Head of caudate nucleus (tissue), 42 donors: ENCODE measurements at places on chromosomes 13 and 19.

DNA sequence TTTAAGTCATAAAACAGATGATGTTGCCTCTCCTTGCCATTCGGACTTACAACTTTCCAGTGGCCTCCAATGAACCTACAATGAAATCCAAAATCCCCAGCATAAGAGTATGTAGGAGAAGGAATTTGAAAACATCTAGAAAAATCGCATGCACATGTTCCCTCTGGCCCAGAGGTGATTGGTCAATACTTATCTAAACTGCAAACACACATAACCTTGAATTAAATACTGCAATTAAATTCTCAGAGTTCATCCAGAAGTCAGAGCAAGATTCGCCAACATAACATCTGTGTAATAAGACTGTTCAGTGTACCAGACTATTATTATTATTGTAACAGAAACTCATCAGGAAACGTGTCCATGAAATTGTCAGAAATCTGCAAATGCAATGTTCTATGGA is 82.2 kb upstream of the USP29 start:
- DNase-seq, result no peak

GRCh38 chr19:34041925-34042521 is 130.3 kb upstream of the LSM14A start:
- peak; percentile 87 for DNase-seq

DNA sequence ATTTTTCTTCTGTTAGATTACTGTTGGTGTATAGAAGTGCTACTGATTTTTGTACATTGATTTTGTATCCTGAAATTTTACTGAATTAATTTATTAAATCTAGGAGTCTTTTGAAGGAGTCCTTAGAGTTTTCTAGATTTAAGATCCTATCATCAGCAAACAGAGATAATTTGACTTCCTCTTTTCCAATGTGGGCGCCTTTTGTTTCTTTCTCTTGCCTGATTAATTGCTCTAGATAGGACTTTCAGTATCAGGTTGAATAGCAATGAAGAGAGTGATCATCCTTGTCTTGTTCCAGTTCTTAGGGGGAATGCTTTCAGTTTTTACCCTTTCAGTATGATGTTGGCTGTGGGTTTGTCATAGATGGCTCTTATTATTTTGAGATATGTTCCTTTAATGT is 5.6 kb upstream of the CD33 start:
- no peak for DNase-seq

- no peak for DNase-seq
These were observed 33.9 kb upstream of the MIR17HG start for GRCh38 chr13:91313581-91313980.

DNA sequence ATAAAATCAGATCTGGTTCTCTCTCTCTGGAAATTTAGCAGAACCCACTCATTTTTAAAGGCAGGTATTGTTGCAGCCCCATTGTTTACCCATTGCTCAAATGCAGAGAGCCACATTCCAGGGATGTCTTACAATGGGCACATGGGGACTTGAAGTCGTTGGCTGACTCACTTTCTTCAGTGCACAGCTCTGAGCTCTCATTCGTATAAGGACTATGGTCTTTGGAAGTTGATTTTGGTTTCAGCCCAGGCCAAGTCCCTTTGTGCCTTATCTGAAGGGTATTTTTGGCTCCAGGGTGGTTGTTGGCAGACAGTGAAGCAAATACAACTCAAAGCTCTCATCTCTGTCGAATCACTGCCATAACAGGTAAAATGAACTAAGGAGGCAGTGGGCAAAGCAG is 47.3 kb upstream of the CLDN10 start:
- no peak for DNase-seq

DNA sequence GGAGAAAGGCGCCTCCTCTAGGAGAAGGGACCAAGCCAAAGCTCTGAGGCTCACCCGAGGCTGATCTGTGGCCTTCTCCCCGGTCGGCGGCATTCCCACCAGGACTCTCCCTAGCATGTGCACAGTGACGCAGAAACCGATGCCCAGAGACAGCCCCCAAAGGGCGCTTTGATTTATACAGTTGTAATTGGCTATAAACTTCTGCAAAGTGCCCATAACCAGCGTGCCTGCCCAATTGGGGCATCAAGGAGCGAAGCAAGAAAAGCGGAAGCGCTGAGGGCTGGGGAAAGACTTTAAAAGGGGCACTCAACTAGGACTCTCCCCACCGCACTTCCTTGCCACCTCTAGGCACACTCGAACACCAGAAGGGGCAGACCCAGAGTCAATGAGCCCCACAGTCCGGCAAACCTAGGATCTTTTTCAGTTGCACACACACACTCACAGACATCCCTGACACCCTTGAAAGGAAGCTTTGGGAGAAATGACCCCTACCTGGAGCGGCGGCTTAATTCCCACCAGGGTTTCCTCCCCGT is 1.8 kb downstream of the CDX2 start:
- DNase-seq, result no peak

DNA sequence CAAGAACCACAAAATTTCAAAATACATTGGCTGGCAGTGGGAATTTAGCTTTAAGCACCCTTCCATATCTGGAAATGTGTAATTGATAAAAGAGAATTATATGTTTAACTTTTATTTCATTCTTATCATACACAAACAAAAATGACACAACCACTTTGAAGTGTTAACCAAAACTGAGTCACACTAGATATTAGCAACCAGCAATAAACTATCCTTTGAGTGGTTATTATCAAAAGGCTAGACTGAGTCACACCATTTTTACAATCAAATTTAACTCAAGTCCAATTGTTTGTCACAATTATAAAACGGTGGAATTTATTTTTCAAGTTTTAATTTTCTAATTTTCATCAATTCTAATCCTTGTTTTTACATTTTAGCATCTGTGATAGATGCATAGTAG is 121.7 kb downstream of the LIG4 start:
- DNase-seq, result no peak

GRCh38 chr13:98910501-98910951 is 67.3 kb downstream of the DOCK9 start:
- DNase-seq, result no peak

- no peak for DNase-seq
These were observed 473 bp upstream of the SCN1B start for GRCh38 chr19:35029737-35030256.

DNA sequence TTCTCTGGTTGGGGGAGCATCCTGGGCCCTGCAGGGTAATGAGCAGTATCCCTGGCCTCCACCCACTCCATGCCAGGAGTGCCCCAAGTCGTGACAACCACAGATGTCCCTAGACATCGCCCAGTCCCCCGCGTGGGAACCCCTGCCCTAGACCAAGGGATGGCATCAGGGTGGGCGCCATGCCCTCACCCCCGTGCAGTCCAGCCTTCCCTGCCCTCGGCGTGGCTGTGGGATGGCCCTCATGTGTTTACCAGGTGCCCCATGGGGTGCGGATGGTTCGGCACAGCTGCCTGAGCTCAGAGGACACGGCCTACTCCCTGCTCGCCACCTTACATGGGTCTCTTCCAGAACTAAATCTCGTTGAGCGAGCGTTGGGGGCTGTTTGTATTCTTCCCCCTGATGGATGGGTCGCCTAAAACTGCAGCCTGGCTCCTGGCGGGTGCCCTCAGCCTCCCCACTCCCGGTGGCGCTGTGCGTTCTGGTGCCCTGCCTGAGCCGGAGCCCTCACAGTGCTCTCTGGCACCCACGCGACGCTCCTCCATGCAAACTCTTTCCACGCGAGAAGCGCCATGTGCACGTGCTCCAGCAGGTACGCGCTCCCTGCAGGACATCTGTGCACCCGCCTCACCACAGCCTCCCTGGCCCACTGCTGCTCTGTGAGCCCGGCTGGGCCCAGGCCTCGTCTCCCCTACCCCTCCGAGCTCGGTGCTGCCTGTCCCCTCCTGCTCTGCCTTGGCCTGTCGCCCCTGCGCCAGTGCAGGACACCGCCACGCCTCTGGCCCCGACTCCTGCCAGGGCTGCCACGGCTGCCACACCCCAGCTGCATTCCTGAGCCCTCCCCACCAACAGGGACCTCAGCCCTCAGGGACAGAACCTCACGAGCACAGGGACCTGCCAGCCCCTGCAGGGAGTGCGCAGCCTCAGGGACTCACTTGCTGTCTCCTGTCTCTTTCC is 145.0 kb downstream of the KDM4B start:
- DNase-seq, result no peak

DNA sequence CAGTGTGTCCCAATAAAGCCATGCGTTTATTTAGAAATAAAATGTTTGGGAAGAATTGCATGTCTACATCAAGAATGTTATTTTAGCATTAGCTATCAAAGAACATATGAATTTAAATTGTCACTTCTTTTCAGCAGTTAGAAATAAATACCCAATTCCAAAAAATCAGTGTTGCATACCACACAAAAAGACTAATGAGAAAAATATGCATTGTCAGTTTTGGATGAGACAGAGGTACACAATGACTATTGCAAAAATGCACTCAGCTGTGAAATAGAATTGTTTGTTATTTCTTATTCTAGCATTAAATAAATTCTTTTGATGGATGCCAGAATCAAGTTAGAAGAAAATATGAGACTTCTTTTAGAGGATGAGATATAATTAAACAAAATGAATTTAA is 833.9 kb downstream of the SLITRK1 start:
- DNase-seq, result no peak

DNA sequence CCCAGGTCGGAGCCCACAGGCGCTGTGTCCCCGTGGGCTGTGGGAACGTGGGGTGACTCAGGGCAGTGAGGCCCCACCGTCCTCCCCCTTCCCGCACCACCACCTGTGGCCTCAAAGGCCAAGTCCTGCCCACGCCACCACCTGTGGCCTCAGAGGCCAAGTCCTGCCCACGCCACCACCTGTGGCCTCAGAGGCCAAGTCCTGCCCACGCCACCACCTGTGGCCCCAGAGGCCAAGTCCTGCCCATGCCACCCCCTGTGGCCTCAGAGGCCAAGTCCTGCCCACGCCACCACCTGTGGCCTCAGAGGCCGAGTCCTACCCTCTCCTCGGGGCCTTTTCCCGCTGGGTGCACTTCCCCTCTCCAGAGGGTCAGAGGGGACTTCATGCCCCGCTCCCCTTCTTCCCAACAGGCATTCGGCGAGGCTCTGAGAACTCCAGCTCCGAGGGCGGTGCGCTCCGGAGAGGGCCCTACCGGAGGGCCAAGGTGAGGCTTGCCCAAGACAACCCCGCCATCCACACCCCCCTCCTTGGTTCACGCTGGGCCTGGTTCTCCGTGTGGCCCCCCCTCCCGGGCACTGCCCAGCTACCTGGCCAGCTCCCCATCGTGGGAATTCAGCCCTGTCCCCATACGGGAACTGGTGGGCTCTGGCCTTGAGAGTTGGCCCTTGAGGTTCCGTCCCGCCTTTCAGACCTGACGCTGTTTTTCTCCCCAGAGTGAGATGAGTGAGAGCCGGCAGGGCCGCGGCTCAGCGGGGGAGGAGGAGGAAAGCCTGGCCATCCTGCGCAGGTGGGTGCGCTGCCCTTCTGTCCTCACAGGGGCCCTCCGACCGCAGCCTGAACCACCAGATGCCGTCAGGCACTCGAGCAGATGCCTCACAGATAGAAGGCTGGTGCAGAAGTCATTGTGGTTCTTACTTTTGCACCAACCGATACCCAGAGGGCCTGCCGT is 27.4 kb upstream of the F7 start:
- no peak for DNase-seq

- no peak for DNase-seq
These were observed 674.1 kb downstream of the SLITRK5 start for GRCh38 chr13:88345171-88345847.

DNA sequence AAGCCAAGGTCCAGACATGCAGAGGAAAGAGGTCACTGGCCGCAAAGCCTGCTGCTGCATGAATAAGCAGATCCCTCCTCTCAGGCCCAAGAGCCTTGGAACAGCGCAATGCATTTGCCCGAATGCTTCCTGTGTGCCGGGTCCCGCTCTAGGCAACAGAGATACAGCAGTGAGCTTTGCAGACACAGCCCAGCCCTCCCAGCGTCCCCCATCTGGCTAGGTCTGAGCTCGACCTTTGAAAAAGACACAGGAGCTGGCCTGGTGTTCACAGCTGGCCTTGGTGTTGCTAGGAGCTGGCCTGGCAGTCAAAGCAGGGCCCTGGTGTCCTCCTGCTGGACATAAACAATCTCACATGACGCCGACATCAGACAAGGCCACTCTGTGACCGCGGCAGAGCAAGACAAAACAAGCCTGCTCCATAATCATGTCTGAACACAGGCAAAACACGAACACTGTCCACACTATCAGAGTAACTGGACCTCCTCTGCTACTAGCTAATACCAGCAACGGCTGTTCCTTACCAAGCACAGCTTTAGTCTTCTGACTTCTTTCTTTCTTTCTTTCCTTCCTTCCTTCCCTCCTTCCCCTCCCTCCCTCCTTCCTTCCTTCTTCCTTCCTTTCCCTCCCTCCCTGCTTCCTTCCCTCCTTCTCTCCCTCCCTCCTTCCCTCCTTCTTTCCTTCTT is 5.7 kb upstream of the PEX11G start:
- DNase-seq, result peak; percentile 88

DNA sequence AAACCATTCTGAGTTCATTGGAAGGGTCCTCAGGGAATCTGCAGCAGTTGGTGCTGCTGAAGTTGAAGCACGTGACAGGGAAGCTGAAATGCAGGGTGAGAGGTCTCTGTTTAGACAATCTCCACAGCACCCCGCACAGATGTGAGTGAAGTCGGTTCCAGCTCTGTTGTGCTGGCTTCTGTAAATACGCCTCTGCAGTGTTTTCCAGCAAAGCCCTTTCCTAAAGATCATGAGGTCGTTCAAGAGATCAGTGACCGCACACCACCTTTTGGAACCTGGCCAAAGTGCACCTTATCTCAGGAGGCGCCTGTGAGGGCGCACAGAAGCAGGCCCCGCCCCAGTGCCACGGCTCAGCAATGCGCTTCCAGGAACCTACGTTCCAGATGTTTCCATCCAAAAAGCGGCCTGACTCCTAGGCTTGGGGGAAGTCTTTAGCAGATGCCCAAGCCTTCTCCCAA is 10.8 kb downstream of the CUL4A start:
- DNase-seq, result no peak

DNA sequence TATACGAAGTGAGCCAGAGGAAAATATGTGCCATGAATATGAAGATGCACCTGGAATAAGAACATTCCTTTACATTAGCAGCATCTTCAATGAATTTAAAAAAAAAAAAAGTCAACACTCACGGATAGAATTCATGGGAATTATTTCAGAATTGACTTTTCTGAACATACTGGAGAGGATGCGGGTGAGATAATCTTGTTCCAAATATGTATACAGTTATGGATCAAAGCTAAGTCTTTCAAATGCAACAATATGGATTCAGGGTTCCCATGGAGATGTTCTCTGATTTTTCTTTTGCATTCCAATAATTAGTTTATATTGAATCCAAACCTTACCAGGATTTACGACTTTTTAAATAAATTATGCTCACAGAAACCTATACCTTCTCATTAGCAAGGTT is 1660.7 kb downstream of the SLITRK1 start:
- DNase-seq, result no peak

GRCh38 chr19:52785506-52785905 is 1.1 kb downstream of the ZNF600 start:
- no peak for DNase-seq

- peak; percentile 58 for DNase-seq
These were observed 38.7 kb upstream of the KLF2 start for GRCh38 chr19:16285769-16286498.

GRCh38 chr19:55353803-55354697 is 469 bp downstream of the COX6B2 start:
- DNase-seq, result peak; percentile 62
